Stimulated activated CD8-positive, alpha-beta memory T cell treated with anti-CD3 and anti-CD28 coated beads, Interleukin-4, amount 100 ng/mL, for 24 hours (primary cell): ENCODE measurements at places on chromosomes 1 and 21.

DNA sequence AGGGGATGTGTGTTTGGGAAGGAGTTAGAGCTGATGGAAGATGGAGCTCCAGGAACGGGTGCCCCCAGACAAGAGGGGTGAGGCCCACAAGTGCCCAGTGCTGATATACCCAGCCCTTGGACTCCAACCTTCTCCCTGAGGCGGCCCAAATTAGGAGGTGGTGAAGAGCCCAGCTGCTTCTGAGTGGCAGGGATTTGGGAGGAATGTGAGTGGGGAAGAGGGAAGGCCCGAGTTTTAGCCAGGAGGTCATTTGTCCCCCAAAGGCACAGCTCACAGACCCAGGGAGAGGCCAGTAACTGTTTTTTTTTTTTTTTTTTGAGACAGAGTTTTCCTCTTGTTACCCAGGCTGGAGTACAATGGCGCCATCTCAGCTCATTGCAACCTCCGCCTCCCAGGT, 1.2 kb upstream of the PADI2 start:
- DNase-seq = no peak

GRCh38 chr1:53765657-53766056, 26.7 kb upstream of the GLIS1 start:
- DNase-seq = no peak

DNA sequence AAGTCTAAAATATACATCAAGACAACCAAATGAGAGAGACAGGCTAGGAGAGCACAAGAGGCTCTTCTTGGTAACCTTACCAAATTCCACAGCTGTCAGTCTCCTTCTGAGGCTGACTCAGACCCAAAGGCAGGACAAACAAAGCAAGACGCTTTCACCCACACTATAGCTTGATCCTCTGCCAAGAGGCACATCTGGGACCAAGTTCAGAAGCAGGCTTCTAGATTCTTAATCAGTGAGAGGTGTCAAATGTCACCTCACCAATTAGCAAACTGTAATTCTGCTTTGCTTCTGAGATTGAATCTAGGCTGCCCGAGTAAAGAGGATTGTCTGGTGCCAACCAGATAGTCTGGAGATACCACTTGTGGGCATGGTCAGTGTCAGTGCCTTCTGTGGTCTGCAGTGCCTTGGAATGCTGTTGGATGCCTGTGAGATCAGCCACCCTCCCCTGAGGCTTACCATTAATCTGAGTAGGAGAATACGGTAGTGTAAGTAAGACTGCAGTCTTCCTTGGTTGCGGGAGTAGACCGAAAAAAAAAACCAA, 151.0 kb downstream of the FMN2 start:
- DNase-seq = no peak

DNA sequence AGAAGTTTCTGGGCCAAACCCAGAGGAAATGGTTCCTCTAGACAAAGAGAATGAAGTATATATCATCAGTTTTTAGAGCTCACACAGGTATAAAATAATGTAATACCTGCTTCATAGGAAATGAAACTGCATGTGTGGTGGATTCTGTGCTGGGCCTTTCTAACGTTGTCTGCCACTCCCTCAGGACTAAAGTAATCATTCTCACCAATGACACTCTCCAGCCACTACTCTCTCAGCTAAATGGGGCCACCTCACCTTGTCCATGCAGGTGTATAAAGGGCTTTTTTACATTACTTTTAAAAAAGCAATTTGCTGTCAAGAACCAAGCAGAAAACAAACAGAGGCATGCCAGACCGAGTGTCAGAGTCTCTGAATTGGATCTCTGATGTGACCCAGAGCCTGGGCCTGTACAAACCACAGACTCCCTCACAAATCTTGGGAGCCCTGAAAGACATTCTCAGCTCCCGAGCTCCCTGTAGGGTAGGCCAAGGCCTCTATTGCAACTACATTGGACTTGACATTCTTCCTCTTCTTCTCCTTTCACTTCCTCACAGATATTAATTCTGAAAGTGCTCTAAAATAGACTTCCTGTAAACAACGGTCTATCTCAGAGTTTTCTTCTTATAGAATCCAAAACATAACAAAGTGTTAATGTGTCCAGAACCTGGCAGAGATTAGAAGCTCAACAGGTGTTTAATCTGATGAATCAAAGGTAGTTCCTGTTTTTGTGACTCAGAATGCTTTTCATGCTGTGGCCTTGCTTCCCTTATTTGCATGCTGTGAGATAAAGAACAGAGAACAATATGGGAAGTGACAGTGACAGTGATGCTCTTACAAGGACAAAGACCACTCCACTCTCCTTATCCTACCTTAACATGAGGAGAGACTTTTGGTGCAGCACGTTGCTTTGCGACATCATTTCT, 8.6 kb downstream of the AIM2 start:
- DNase-seq = no peak

DNA sequence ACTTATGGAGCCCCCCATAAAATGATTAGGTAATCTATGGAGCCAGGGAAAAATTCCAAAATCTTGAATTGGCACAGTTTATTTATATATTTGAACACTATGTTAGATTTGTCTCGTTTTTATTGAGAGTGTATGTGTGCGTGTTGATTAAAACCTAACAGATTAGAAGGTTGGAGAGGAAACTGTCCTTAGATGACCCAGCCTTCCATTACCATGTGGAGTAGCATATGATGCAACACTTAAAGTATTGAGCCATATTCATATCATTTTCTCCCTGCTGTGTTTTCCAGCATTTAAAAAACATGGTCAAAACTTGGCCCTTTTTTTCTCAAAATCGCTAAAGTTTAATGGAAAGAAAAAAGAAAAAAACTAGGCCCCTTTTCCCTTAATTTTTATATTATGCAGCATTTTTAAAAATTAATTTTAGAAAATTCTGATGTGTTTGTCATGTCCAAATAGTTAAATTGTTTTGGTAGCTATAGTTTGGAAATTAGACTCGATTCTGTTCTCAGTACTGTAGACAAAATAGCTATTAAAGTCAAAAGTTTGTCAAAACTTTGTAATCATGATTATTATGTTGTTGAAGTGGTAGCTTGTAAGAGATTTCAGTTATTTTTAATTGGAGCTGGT, 2.3 kb downstream of the LRRC8D start:
- DNase-seq = no peak

DNA sequence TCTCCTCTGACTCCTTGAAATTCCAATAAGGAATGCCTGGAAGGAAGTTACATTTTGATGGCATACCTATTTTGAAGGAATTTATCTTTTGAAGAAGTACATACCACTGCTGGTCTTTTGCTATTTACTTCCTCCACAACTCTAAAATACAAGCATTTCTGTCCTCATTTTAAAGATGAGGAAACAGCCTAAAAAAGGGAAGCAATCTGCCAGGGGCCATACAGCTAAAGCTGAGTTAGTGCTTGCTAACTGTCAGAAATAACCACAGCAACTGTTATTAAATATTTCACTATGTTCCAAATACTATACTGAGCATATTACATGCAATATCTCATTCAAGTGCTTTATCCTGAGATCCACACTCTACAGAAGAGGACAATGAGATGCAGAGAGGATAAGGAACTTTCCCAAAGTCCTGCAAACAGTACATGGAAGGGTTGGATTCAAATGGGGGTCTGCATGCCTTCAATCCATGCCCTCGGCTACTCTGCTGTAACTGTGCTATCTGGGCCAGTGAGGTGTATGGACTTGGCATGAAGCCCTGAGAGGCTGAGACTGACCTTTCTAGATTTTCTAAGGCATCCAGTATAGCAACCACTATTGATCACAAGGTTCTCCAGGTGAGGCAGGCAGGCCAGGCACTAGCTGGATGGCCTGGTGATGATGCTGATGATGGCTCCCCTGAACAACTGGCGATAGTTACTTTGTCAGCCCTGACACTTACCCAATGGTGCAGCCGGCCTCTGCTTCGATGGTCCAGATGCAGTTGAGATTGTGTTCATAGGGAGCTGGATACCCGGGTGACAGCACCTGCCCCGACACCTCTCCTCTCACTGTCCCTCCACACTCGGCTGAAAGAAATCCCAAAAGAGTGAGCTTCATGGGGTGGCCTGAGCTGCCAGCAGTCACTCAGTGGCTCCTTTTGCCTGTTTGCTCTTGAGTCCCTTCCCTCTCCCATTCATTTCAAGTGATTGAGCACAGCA, 171.4 kb upstream of the HMGB4 start:
- no peak for DNase-seq

DNA sequence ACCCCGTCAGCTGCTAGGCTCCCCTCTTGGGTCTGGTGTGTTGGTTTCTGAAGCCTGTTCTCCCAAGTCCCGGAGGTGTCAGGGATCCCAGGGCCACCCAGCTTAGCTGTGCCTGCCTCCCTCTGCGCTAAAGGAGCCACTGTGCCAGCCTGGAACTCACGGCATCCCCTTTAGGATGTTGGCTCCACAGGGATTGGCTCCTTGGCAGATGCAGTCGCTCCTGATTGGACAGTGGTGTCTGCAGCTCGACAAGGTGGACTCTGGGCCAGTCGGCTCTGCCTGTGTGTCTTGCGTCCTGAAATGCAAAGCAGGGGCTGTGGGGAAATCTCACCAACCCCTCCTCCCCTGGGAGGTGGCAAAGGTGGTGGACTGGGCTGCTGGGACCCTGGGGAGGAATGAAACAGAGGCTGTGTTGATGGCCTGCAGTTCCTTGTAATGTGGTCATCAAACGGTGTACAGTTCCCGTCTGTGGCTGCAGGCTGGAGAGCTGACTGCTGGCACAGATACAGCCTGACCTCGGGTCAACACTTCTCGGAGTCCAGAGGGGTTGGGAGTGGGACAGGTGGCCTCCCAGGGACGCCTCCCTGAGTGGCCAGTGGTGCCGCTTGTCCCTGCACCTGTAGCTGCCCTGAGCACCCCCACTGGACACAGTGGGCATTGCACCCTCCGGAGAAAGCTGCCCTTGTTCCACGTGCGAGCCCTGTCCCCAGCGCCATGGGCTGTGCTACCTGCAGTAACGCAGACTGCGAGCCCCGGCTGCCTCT, 11.5 kb upstream of the KCNAB2 start:
- DNase-seq = no peak

DNA sequence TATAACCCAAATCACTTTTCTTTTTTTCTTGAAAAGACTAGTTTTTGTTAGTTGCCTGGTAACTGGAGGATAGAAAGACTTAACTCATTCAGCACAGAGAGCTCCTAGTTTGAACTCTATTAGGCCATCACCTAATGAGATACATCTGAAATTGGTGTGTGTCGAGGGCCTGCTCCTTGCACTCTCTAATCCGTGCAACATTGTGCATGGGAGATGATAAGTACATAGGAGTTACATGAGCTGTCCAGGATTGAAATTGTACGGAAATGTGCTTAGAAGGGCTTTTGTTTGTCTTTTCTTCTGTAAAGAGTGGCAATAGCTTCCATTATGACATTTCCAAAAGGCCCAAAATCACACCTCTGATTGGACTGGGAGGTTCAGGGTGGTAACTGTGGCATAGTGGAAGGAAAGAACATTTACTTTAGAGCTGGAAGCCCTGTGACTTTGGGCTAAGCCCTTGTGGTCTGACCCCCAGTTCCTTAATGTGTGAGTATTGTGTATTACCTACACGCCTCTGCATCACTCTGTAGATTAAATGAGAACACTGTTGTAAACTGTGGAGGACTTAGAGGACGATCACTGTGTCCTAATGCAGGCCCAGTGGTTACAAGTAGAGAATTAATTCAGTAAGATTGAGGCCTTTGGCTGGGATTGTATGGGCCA, 71.2 kb downstream of the FGGY start:
- DNase-seq = no peak

GRCh38 chr1:16073490-16074119, at the start of gene FAM131C:
Gene FAM131C, minus strand, starts transcription at chr1:16073651. Its CDS starts 209 bp downstream, at chr1:16073442.
- DNase-seq = peak; percentile 23

DNA sequence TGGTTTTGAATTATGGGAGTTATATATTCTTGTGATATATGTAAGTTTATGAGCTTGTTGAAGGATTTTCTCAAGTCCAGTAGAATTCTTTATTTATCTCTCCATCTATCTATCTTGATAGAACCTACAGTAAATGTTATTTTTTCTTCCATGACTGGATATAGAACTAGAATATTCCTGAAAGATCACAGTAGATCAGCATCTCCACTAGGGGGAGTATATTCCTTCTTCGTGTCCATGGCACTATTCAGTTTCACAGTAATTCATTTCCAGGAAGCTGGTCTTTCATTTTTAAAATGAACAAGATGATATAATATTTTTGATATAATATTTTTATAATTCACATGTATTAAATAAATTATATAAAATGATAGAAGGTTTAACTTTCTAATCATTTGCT, 18.8 kb downstream of the TMPRSS15 start:
- no peak for DNase-seq
